ENCODE measurements at places on chromosomes 16 and 17.

DNA sequence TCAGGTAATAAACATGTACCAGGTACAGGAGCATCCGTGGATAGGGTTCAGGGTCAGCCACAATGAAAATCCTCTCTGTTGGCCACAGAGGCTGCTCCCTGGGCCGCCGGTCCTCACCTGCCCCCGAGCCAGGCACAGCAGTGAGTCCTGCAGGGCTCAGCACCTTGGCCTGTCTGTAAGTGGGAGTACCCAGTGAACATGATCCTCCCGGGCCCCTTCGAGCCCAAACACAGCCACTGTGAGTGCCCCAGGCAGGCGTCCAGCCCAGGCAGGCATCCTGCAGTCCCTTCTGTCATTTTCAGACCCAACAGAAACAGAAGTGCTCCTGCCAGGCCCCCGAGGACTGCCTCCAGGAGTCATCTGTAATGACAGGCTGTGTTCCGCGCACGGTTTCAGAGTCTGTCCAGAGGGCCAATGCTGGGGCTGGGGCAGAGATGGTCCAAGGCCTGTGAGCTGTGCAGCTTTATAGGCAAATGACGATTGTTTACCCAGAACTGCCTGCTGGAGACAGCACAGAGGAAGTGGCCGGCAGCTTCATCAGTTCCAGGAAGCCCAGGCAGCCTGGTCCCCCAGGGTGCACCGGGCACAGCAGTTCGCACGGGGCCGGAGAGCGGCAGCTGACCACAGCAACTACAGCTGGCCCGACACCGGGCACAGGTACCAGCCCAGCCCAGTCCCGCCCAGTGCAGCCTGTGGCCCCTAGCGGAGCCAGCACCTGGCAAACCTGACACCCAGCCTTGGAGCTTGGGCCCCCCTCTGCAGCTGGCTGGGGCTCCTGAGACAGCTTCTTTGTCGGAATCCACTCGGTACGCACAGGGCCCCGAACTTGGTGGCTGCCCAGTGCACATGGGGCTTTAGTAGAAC is 13.2 kb downstream of the SLC7A5 start:
- DNase-seq, result peak; percentile 49

GRCh38 chr17:8954339-8954738 is 11.2 kb downstream of the PIK3R5 start:
- peak; percentile 90 for DNase-seq

DNA sequence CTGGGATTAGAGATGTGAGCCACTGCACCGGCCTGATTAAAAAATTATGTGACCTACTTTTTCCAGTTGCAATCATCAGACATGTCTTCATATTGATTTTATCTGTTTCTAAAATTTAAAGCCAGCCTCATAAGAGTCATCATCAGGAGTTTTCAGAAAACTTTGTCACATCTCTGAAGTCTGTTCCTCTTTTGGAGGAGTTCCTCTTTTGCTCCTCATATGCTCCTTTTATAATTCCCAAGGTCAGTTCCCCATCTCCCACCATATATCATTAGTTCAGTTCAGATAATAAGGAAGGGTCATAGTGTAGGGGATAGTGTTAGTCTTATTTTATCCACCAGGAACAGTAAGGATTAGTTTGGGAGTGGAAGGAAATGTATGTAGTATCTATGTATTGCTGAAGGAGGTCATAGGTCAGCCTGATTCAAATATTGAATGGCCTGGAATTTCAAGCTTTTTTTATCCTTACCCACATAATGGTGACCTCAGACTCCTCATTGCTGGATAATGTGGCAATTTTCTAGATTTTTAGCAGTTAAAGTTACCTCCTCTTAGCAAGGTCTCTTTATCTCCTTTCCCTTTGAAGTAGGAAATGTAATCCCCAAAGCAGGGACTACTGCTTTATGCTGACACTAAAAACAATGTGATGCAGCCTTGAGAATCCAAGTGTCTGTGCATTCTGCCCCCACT is 13.8 kb upstream of the DUSP14 start:
- DNase-seq, result peak; percentile 68

DNA sequence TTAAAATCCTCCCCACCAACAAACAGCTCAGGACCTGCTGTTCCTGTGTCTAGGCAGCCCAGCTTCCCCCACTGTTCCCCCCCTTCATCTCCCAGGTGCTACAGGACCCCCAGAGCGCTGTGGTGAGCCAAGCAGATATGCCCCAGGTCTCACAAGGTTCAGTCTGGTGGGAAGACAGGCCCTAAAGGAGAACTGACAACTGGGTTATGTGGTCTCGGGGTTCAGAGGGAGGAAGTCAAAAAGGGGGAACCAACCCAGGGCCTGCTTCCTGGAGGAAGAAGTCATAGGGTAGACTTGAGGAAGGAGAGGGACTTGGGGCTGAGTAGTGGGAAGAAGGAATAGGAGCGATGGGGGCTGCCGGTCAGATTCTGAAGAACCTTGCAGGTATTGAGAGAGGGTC is 2.6 kb downstream of the RIPOR1 start:
- DNase-seq, result peak; percentile 45

DNA sequence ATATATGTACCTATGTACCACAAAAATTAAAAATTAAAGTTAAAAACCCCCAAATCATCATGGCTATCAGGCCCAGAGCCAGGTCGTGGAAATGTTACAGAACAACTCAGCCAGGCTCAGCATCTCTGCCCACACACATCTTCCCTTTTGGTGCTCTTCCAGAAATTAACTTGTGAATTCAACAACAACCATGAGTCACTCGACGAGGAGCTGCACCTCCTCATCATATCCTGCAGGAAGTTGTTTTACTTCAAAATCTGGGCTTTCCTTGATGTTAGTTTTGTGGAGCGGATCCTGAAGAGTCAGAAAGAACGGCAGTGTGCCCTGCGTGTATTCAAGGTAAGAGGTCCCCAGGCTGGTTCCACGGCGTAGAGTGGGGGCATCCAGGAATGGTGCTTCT is 10.6 kb downstream of the FBXO39 start:
- DNase-seq, result no peak

- no peak for DNase-seq
Observed at GRCh38 chr16:66569131-66569530, 2.9 kb downstream of the CMTM1 start.

GRCh38 chr17:36107660-36108059 is 4.0 kb downstream of the CCL4 start:
- DNase-seq, result no peak

DNA sequence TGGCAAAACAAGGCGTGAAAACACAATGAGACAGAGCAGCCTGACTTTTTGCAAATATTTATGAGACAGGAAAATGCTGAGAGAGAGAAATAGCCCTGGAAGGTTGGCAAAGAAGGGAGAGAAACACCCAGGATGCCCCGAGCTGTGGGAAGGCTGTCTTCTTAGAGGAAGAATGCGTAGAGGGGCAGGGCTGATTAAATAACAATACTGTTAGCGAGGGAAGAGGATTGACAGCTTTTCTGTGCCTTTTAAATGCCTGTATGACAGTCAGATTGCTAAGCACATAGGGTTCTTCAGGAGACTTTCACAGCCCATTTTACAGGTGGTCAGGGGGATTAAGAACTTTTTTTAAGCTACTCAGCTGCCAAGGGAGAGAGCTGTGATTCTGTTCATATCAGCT is 219.2 kb downstream of the SHISA9 start:
- DNase-seq, result no peak

DNA sequence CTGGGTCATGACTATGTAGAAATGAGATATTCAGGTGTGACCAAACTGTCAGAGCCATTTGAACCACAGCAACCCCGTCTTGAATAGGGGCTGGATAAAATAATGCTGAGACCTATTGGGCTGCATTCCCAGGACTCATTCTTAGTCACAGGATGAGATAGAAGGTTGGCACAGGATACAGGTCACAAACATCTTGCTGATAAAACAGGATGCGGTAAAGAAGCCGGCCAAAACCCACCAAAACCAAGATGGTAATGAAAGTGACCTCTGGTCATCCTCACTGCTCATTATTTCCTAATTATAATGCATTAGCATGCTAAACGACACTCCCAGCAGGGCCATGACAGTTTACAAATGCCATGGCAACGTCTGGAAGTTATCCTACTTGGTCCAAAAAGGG is 545.5 kb downstream of the TMEM114 start:
- DNase-seq, result no peak

DNA sequence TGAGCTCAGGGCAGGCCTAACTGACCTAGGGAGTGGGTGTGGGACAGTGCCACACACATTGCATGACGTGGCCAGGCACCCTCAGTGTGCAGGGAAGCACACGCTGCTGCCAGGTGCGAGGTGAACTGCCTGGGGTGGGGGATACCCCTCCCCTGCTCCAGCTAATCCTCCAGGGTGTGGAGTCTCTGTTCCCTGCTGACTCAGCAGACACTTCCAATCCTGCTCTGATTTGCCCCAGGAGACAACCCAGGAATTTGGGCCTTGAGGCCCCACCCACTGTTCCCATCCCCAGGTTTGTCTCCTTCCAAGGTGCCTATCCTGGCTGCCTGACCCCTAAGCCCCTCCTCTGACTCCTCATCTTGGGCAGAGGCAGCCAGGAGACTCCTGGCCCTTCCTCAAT is 10.7 kb downstream of the DLX3 start:
- no peak for DNase-seq

DNA sequence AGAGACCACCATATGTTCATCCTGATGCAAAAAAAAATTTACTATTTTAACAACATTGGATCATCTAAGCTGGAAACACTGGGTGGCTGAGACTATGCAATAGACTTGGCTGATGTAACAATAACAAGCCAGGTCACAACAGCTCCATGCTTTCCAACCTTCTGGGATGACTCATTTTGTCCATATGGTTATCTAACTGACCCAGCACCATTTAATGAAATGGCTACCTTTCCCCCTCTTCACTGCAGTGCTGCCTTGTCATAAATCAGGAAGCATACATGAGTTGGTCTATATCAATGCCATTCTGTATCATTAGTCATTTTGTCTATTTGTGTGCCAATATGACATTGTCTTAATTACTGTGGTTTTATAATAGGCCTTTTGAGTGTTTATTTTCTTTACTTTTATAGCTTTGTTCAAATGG is 217.6 kb upstream of the KCNJ16 start:
- DNase-seq, result no peak

DNA sequence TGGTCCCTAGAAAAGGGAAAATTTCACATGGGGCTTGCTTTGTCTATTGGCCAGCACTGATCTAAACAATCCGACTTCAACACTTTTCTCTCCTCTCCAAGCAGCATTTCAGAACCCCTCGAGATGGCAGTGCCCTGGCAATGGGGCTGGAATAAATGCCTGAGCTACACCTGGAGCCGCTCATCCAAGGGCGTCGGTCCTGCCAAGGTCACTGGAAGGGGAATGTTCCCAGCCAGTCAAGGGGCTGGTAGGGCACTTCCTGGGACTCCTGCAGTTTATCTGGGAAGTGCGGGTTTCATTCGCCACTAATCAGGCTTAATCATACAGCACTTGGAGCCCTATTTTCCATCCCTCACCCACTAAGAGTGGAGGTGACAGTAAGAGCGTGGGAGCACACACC is 17.1 kb downstream of the MEAK7 start:
- DNase-seq, result no peak

DNA sequence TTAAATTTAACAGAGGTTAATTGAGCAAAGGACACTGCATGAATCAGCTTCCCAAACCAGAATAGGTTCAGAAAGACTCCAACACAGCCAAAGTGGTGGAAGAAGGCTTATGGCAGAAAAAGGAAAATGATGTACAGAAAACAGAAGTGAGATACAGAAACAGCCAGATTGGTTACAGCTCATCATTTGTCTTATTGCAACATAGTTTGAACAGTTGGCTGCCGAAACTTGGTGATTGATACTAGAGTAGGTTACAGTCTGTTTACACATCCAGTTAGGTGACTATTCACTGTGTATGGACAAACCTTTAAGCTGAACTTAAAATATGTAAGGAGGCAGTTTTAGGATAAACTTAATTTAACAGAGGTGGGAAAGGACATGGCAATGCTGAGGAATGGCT is 18.3 kb downstream of the TMEM100 start:
- no peak for DNase-seq

GRCh38 chr17:59074494-59074893 is 32.2 kb downstream of the TRIM37 start:
- no peak for DNase-seq

DNA sequence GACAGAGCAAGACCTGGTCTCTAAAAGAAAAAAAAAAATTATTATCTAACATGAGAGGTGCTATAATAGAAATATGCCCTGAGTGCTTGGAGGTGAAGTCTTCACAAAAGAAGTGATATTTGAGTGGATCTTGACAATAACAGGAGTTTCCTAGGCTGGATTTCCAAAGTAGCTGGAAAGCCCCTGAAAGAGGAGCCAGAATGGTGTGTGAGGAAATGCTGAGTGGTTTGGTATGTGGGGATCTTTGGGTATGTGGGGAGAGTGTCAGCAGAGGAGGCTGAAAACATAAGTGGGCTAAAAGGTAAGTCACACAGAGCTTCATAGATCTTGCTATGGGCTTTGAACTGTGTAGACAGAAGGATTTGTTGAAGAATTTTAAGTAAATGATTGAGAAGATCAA is 100.1 kb downstream of the YPEL2 start:
- no peak for DNase-seq

GRCh38 chr16:11183951-11184350 is 72.1 kb downstream of the SOCS1 start:
- DNase-seq, result no peak

GRCh38 chr17:17681187-17681743 is at the start of gene RAI1:
TSS of gene RAI1 (plus strand) at chr17:17681458. CDS start at chr17:17792949, 111,491 bp downstream.
- peak; percentile 67 for DNase-seq

DNA sequence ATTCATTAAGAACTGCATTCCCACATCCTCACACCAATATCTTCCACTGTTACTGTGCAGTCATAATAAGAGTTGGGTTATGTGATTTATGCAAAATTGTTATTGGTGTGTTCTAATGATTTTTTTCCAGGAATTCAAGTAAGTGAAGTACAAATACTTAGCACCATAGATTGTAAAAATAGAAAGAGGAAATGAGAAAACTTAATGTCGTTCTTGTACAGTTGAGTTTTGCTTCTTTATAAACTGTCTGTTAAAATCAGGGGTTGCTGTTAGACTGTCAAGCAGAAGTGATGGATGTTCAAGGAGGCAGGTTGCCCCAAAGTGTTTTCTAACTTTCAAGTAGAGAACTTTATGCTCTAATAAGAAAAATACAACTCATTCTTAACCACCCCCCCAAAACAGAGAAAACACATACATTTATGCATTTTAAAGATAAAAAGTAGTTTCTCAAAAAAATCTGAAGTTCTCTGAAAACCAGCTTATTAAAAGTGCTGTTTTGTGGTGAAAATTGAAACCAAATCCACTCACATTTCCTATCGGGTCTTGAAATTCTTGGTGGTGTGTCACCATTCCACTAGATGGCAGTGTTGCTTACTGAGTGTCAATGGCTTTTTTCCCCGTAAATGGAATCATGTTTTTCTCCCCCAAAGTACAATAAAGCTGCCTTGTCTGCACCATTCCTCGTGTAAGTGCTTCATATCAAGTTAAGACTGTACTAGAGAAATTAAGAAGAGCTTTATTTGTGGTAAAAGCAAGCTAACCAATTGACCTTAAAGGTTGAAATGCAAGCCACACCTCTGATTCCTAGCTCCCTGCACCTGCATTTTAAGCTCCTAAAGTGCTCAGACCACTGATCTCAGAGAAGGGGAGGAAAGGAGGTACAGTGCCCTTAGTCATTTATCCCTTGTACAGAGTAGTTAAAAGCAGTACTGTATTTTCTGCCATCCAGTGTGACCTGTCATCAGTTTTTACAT is 4.7 kb upstream of the IGSF6 start:
- DNase-seq, result peak; percentile 75
